ENCODE measurements at places on chromosomes 16 and 17. TPM values are rescaled to one million over a fixed set of nuclear protein-coding genes. Genes with fewer than 3 reads are reported as not detected.

GRCh38 chr16:57245472-57246113 lies 534 bp downstream of the ARL2BP start:
- DNase-seq, result no peak

DNA sequence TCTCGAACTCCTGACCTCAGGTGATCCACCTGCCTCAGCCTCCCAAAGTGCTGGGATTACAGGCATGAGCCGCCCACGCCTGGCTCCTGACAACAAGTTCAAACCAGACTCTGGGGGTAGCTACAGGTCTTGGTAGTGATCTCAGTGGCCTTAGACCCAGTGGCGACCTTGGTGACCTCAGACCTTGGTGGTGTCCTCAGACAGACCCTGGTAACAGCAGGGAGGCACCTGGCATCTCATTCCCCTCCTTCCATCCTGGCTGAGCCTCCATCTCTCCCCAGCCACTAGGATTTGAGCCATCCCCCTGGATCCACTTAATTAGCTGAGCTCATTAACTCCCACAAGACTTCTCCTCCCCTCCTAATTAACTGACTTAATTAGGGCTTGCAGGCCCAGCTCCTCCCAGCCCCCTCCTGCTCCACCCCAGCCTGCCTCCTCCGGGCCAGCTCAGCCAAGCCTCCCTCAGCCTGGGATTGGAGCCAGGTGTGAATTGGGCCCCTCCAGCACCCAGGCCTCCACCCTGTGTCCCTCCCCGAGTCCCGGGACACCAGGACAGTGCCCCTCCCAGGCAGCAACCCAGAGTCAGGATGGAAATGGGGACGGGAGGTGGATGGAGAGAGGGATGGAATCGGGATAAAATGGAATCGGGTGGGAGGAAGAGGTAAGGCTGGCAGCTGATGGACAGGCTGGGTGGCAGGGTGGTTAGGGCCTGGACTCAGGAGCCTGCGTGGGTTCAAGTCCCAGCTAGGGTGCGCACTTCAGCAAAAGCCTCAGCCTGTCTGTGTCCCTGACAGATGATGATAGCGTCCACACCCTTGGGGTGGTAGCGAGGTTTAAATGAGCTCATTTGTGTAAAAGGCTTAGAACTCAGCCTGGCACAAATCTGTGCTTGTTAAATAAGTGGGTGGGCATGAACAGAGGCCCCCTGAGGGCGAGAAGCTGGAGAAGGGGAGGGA lies 11.2 kb upstream of the SBK1 start:
- no peak for DNase-seq

CACNG1 gene
- total RNA-seq, result not detected

GRCh38 chr17:79742951-79743476 lies 12.3 kb downstream of the ENPP7 start:
- DNase-seq, result no peak

AGRP gene
- not detected for total RNA-seq

DNA sequence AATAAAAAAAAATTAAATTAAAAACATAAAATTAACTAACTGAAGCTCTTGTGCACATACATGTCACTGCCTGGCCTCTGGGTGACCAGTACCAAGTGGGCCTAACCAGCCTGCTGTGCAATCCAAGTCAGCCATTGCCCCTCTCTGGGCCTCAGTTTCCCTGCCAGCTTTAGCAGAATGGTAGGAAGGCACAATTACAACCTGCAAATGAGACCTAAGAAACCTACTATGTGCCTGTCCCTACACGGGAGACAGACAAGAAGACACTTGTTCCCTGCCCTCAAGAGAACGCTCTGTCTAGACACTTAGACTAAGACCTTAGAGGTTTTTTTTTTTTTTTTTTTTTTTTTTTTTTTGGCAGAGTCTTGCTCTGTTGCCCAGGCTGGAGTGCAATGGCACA lies 1.7 kb downstream of the CIAPIN1 start:
- DNase-seq, result no peak

DNA sequence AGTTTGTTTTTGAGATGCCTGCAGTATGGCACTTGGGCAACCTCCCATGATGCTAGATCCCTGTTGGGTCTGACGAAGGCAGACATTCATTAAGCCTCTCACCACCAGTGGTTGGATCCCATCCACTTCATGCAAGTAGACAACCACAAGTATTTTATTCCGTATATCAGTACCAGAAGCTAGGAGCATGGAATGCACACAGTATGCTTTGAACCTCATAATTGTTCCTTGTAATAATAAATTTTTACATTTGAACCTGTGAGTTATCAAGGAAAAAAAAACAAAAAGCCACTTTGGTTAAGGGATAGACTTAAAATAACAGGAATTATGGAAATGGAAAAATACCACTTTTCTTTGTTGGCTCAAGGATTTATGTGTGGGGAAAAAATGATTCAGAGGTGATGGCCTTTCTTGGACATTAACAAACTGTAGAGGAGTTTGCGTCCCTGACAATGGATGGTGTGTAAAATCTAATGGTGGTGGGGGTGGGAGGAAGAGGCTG lies 107.1 kb upstream of the KCNJ16 start:
- DNase-seq, result no peak

NLRC3 gene
- total RNA-seq, result under 0.01 TPM

C17orf100 gene
- 0.22 TPM for total RNA-seq
